ENCODE measurements at places on chromosomes 5 and 9. TPM values are rescaled to one million over a fixed set of nuclear protein-coding genes. Genes with fewer than 3 reads are reported as not detected.

Gene PCDHGA11
- polyA plus RNA-seq: 7.5 TPM

Gene SLC46A2
- polyA plus RNA-seq: not detected

- no peak for DNase-seq
Measured at GRCh38 chr9:106383072-106383471, 479.9 kb upstream of the ZNF462 start.

GRCh38 chr5:133947431-133947841 is 21.0 kb downstream of the C5orf15 start:
- no peak for DNase-seq

DNA sequence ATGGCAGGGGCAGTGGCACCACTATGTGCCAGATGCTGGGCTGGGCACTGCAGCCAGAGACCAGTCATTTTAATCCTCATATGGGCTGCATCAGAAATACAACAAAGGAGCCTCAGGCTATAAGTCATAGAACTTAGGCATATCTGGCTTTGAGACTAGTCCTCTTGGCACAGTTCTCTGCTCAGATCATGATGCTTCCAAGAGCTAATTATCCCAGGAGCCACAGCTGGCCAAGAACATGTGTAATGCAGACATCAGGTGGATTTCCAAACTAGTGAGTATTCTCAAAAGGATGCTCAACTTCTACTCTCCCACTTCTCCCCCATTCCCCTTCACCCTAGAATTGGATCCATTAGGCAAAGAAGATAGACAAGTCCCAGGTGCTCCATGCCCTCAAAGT is 562.2 kb upstream of the TRPC7 start:
- DNase-seq: no peak

GRCh38 chr9:91131433-91131839 is 230.3 kb downstream of the AUH start:
- peak; percentile 92 for DNase-seq

DNA sequence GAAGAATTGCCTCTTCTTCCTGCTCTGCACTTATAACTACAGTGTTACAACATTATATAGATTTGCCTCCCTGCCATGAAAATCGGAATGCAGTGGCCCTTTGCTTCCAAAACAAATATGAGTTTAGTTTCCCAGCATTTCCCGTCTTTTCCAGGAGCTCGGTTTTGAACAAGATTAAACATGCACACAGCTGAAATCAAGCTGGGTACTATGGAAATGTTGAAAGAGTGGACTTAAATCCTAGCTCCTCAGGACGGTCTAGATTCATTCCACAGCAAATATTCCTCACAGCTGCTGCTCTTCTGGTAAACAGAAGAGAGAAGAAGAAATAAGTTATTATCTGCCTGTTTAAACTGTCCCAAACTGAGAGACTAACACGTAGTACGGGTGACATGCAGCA is 161.4 kb downstream of the PIK3R1 start:
- DNase-seq: peak; percentile 2

GRCh38 chr5:133715616-133716015 is 103.3 kb upstream of the FSTL4 start:
- DNase-seq: no peak

Data from AG04450 (cell line).